ENCODE measurements at places on chromosomes 12 and 14. TPM values are rescaled to one million over a fixed set of nuclear protein-coding genes. Genes with fewer than 3 reads are reported as not detected.

Gene MANSC1
- total RNA-seq: 0.42 TPM

Gene MORN3
- 2.5 TPM for total RNA-seq

Gene TAS2R42
- not detected for total RNA-seq

Gene CPM
- total RNA-seq: 1.6 TPM

Gene SMCO2
- not detected for total RNA-seq

Gene ANO4
- total RNA-seq: not detected

Gene SPX
- total RNA-seq: 0.64 TPM

Gene CAPZA3
- not detected for total RNA-seq
